ENCODE measurements at places on chromosomes 3 and 15.

DNA sequence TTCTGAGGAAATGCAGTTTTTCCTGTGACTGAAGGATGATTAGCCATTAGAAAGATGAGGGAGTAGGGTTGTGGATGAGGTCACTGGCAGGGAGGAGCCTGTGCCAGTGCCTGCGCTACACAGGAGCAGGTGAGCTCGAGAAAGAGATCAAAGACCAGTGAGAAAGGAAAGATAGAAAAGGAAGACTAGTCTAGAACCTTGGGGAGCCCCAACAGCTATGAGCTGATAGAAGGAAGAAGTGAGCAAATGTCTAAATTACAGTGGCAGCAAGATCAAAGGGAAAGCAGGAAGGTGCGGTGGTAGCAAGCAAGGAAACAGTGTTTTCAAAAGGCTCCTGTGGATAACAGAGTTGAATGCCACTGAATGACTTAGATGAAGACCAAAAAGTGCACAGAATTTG is 39.6 kb downstream of the LNP1 start:
- no peak for DNase-seq

GRCh38 chr3:71478568-71478967 is 105.0 kb downstream of the FOXP1 start:
- DNase-seq, result no peak

GRCh38 chr15:33096134-33096533 is 98.4 kb downstream of the FMN1 start:
- DNase-seq, result no peak

DNA sequence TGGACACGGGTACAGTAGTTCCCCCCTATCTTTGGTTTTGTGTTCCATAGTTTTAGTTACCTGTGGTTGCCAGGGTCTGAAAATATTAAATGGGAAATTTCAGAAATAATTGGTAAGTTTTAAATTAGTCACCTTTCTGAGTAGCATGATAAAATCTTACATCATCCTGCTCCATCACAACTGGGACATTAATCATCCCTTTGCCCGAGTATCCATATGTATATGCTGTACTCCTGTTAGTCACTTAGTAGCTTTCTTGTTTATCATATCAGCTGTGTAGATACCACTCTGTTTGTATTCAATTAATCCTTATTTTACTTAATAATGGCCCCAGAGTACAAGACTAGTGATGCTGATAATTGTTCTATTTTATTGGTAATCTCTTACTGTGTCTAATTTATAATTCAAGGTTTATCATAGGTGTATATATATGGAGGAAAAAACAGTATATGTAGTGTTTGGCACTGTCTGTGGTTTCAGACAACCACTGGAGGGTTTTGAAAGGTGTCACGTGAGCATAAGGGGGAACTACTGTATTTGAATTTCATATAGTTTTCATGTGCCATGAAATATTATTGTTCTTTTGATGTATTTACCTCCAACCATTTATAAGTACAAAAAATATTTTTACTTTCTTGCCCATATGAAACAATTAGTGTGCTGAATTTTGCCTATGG is 41.4 kb downstream of the CTDSPL2 start:
- DNase-seq, result no peak

- DNase-seq, result no peak
Measured at GRCh38 chr3:57821765-57822164, 65.7 kb downstream of the SLMAP start.

DNA sequence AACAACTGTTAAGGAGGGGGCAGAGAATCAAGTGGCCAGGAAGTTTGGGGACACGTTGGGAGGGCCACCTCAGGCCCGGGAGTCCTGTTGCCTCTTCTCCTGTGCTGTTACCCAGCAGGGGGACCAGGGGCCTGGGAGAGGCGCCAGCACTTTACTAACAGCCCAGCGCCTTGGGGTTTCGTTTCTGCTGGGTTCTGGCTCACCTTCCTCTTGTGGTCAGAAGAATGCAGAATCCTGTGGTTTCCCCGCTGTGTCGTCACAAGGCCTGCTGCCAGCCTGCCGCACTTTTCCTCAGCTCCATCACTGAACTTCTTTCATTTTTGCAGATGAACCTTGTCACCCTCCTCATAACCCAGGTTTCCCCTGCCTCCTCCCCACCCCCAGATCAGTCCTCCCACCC is 67.7 kb downstream of the SLC30A4 start:
- DNase-seq, result no peak

- DNase-seq, result no peak
Measured at GRCh38 chr15:39801641-39802309, 19.1 kb upstream of the FSIP1 start.

DNA sequence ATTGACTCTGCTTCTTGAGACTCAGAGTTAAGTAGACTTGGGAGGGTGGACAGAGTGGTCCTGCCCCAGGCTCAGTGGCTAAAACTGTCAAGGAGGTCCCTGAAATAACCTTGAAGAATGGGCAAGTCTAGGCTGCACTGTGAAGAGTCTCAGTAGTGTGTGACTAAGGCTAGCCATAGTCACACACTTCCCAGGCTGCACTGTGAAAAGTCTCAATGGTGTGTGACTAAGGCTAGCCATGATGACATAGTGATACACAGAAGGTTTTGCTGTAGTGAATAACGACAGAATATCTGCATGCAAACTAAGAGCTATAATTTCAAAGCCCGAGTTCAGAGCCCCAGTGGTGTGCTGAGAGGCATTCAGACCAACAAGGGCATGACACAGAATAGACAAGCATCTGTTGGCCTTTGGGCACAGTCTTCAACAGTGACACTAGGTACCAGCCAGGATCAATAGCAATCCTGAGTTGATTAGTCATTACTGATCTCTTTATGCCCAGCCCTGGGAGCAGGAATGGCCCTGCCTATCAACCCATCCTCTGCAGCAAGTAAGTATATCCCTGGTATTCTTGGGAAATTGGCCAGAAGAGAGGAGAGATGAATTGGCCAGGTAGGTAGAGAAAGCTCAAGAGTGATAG is 72.4 kb upstream of the BBX start:
- no peak for DNase-seq

GRCh38 chr3:98809557-98809956 is 46.4 kb downstream of the ST3GAL6 start:
- DNase-seq, result no peak

DNA sequence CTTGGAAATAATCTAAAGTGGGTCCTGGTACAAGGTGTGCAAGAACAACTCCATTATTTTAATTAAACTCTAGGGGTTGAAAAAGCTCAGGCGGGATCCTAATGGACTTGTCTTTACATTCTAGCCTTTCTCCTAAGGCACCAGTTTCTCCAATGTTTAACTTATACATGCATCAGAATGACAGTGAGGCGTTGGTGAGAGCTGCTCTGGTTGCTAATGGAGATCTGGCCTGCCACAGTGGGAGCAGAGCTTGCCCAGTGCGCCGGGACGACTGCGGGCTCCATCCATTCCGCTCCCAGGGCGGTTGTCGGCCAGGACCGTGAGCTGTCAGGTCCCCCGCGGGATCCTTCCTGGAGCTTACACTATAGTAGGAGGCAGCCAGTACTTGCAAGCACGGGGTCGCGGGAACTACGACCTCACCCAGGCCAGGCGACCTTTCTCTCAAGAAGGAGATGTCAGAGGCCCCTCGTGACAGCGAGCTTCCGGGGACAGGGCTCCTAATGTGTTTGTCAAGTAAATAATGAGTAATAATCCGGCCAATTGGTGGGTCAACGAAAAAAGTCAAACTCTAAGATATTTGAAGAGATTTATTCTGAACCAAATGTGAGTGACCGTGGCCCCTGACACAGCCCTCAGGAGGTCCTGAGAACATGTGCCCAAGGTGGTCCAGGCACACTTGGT is 991 bp upstream of the HIGD1A start:
- no peak for DNase-seq

- no peak for DNase-seq
Measured at GRCh38 chr3:13054341-13055285, 18.6 kb downstream of the IQSEC1 start.

GRCh38 chr3:159804726-159805410 is 183.8 kb upstream of the IL12A start:
- DNase-seq, result no peak

- DNase-seq, result no peak
Measured at GRCh38 chr3:111954228-111954990, 24.4 kb upstream of the ABHD10 start.

- no peak for DNase-seq
Measured at GRCh38 chr3:114122027-114122709, 56.7 kb downstream of the DRD3 start.

- no peak for DNase-seq
Measured at GRCh38 chr15:51825698-51826097, 3.8 kb upstream of the TMOD3 start.

DNA sequence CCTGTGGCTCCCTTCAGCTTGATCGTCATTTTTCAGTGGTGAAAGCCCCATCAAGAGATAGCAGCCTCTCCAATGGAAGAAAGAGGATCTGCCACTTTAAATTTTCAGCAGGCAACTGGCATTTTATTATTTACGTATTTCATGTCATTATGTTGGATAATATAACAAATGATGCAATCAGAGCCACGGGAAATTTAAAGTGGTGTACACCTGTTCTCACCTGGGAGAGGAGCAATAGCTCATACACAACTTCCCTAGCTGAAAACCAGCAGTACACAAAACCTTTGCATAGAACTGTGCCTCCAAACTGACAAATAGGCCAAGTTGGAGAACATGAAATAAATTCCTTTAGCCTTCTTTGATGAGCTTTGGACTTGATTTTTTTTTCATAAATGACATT is 136.9 kb downstream of the SATB1 start:
- no peak for DNase-seq

GRCh38 chr3:30493911-30494311 is 112.5 kb upstream of the TGFBR2 start:
- DNase-seq, result no peak
